ENCODE measurements at places on chromosomes 11 and 22.

- no peak for DNase-seq
Observed at GRCh38 chr11:120527111-120527761, 15.7 kb downstream of the GRIK4 start.

- DNase-seq: no peak
Observed at GRCh38 chr11:130476200-130476921, 27.9 kb downstream of the ADAMTS15 start.

GRCh38 chr11:203056-203944 lies 3.9 kb downstream of the BET1L start:
- no peak for DNase-seq

DNA sequence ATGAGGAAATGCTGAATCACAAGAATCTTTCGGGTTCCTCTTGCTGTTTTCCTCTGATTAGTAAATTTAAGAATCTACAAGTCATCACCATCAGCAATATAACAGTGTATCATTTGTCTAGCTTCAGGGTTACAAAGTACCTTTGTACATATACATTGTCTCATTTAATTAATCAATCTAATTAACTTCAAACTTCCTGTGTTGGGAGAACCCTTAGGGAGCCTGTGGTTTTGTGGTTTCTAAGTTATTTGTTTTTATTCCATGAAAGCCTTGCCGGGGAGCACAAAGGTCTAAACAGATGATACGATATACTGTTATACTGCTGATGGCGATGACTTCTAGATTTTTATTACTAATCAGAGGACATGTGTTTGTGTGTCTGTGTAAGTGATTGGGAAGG lies 41.0 kb downstream of the TIMP3 start:
- DNase-seq: no peak

DNA sequence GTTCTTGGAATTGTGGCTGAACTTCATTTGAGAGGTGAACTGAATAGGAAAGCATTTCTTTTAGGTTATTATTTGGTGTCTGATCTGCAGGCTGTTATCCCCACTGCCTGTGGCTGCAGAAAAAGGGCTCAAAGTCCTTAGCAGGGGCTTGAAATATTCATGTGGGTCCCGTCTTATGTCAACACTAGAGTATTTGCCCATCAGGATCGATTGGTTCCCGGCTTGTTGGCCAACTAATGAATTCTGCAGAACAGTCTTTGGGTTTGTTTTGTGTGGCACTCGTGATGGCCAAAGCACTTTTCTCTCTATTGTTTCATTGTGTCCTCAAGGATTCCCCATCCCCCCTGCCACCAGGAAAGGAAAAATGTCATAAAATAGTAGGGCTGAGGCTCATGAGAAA lies 211.9 kb downstream of the MYO18B start:
- DNase-seq: no peak

DNA sequence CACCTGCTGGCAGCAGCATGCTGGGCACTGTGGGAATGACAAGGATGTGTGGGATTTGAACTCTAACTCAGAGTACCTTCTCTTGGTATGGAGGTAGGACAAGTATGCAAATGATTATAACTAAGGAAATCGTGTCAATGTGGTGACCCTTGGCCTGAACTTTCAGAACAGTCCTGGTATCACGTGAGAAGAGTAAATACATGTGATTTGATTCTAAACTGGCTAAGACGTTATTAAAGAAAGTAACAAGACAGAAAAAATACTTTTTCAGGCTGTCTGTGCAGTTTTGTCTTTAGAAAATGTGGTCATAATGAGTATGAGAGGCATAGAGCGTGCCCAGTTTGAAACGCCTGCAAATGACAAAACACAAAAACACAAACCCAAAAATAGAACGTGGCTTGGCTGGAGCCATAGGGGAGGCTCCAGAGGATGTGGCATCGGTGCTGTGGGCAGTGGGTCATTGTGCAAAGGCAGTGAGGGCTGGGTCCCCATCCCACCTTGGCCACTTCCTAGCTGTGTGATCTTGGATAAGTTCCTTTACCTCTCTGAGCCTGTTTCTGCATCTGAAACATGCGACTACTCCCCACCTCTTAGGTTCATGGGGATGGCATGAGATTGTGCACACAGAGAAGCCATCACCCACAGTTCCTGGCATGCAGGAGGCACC lies 18.4 kb upstream of the IL2RB start:
- DNase-seq: no peak

GRCh38 chr11:67421430-67422031 lies 6.1 kb downstream of the CARNS1 start:
- DNase-seq: no peak

DNA sequence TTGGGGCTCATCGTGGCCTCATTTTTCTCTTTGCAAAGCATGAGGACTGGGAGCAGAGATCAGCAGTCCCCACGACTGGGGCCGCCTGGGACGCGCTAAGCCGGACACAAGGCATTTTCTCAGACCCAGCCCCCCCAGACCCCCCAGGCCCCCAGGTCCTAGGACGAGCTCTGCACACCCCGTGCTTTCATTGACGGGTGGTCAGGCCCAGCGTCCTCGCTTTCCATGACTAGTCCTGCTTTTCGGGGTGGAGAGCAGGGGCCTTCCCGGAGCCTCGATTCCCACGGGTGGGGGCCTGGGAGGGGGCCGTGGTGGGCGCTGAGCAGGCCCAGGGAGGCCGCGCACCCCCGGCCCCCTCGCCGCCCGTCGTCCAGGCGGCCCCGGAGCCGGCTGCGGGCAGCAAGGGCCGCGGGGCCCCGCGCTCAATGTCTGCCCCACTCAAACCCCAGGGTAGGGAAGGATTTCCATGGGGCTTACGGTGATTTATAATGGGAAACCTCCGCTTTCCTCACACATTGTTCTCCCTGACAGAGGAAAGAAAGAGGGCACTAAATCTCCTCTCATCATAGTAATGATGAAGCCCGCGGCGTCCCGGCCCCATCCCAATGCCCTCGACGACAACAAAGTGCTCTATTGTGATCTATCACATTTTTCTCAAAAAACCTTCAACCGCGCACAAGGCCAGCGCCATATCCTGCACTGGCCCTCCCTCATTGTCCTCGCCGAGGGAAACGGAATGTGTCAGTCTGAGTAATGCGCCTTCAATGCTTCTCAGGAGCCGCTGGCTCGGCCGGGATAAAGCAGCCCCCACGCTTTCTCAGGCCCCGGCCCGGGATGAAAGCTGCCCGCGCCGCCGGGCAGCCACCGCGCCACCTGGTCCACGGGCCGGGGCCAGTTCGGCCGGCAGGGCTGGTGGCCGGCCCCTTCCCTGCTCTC lies 10.4 kb upstream of the LINC01488 start:
- no peak for DNase-seq

GRCh38 chr11:128467610-128468041 lies 119.7 kb downstream of the ETS1 start:
- DNase-seq: peak; percentile 28

DNA sequence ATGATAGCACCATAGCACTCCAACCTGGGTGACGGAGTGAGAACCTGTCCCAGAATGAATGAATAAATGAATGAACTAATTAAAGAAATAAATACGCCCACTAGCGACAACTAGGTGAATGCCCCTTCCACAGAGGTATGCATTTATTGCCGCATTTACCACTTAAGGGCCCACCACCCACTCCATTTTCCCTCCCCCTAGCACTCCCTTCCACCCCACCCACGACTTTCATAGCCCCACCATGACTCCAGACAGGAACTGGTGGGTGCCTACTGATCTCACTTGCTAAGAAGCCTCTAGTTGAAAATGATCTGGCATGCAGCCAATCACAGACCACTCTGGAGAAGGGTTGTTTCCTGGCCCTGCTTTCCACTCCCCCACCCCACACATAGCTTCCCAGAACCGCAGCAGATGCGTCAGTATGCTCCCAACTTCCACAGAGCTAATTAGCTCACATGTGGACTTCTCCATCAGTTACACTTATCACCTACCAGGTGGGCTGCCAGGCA lies 167.6 kb downstream of the WT1 start:
- no peak for DNase-seq

- no peak for DNase-seq
Observed at GRCh38 chr11:128082574-128082973, 504.8 kb downstream of the ETS1 start.

- DNase-seq: no peak
Observed at GRCh38 chr11:74699615-74700396, 31.4 kb downstream of the CHRDL2 start.

GRCh38 chr11:57978686-57979531 lies 44.8 kb upstream of the OR9Q1 start:
- DNase-seq: no peak

- DNase-seq: no peak
Observed at GRCh38 chr11:71206186-71206585, 46.2 kb downstream of the SHANK2 start.

GRCh38 chr22:50691521-50691920 lies 18.9 kb downstream of the SHANK3 start:
- no peak for DNase-seq

GRCh38 chr11:78337554-78337924 lies 80.1 kb downstream of the GAB2 start:
- no peak for DNase-seq

GRCh38 chr11:96393753-96394348 lies 4.0 kb downstream of the JRKL start:
- no peak for DNase-seq
